Activated CD8-positive, alpha-beta memory T cell treated with anti-CD3 and anti-CD28 coated beads for 4 hours (primary cell): ENCODE measurements at places on chromosomes 2 and 18.

- no peak for DNase-seq
Measured at GRCh38 chr18:24914171-24914525, 437.8 kb downstream of the ZNF521 start.

DNA sequence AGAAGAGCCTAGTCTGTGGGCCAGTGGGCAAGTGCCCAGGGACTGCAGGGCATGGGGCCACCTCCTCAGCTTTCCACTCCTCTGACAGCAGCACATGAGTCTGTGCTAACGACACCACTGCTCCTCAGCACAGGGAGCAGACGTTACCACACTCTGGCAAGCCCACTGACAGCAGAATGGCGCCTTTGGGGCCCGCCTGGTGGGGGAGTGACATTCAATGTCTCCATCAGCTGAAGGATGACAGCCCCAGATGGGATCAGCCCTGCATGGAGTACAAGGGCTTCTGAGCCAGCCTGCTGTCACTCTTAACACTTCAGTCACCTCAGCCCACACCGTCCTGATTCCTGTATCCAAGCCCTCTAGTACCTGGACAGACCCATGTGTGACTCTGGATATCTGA, 149.4 kb upstream of the SMAD2 start:
- no peak for DNase-seq

- DNase-seq, result no peak
Measured at GRCh38 chr2:138157372-138157771, 193.1 kb downstream of the HNMT start.

GRCh38 chr2:220499225-220499624, 871.8 kb downstream of the SLC4A3 start:
- no peak for DNase-seq

DNA sequence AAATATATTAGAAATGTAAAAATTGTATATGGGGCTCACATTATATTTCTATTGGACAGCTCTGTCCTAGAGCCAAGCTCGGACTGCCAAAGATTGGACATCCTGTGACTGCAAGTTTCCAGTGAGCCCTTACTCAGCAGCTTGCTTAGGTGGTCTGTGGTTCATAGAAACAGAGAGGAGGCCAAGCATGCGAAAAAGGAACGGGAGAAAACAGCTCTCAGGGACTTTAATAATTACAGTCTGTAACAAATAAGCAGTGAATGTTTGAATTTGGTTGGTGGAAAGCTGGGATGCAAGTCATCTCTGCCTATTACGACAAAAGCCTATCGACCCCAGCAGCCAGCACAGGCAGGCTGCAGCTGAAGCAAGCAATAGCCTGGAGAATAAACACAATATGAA, 35.6 kb downstream of the WIPF1 start:
- no peak for DNase-seq

DNA sequence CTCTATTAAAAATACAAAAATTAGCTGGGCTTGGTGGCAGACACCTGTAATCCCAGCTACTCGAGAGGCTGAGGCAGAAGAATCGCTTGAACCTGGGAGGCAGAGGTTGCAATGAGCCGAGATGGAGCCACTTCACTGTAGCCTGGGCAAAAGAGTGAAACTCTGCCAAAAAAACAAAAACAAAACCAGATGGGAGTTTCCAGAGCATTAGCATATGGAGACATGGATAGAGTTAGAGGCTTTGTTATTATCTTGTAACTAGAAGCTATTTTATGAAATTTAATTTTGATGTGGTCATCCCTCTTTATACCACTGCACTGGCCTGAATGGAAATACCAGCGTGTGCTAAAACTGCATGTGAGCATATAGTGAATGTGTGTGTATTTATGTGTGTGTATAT, 58.9 kb downstream of the TRAPPC8 start:
- no peak for DNase-seq

DNA sequence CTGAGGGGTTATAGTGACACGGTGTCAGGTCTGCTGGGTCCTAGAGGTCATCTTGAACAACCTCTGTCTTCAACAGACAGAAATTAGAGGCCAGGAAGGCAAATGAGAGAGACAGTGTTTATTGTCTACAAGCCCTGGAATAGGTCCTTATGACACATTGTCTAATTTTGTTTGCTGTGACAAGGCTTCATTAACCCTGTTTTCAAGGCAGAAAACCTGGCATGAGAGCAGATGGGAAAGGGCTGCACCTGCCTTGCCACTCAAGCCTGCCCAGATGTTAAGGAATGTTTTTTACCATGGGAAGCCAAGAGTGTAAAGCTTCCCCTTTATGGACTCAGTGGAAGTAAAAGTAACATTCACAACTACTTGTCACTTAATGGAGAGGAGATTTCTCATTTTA, 275.3 kb downstream of the KCNS3 start:
- no peak for DNase-seq

- DNase-seq, result no peak
Measured at GRCh38 chr2:170189757-170190156, 11.8 kb downstream of the MYO3B start.

GRCh38 chr2:71358931-71359671, 27.5 kb downstream of the ZNF638 start:
- DNase-seq, result no peak
